ENCODE measurements at places on chromosomes 2 and 18. TPM values are rescaled to one million over a fixed set of nuclear protein-coding genes. Genes with fewer than 3 reads are reported as not detected.
A peak's percentile ranks its signal among the peaks of the same experiment; 100 is the strongest.

The UGT1A10 gene
- not detected for total RNA-seq

The TSGA10 gene
- 1.1 TPM for total RNA-seq

The CCDC74A gene
- 20.7 TPM for total RNA-seq

The FOXI3 gene
- total RNA-seq = 1.7 TPM

The DSG1 gene
- not detected for total RNA-seq

The DSG2 gene
- total RNA-seq = 66.0 TPM

DNA sequence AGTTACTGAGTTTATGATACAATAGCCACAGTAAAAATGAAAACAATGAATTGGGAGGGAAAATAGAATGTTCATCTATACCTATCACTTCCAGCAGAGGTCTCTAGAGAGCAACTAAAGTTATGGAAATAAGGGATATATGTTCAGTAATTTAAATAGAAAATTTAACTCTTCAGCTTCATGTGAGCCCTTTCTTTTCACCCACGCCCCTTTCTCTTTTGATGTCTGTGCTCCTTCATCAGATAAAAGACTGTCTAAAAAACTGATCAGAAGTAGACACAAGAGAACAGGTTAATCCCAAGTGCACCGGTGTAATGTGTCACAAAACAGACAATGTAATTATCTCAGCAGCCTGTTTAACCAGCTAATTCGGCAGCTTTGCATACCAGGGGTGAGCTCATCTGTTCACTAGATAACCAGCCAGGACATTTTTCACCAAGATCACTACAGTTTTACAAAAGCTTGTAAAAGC lies 238.5 kb upstream of the ERBB4 start:
- peak; percentile 7 for DNase-seq

GRCh38 chr2:197599285-197599965 lies 76.0 kb downstream of the RFTN2 start:
- peak; percentile 77 for DNase-seq

- DNase-seq = no peak
Observed at GRCh38 chr2:108169982-108170625, 69.7 kb upstream of the SULT1C3 start.

DNA sequence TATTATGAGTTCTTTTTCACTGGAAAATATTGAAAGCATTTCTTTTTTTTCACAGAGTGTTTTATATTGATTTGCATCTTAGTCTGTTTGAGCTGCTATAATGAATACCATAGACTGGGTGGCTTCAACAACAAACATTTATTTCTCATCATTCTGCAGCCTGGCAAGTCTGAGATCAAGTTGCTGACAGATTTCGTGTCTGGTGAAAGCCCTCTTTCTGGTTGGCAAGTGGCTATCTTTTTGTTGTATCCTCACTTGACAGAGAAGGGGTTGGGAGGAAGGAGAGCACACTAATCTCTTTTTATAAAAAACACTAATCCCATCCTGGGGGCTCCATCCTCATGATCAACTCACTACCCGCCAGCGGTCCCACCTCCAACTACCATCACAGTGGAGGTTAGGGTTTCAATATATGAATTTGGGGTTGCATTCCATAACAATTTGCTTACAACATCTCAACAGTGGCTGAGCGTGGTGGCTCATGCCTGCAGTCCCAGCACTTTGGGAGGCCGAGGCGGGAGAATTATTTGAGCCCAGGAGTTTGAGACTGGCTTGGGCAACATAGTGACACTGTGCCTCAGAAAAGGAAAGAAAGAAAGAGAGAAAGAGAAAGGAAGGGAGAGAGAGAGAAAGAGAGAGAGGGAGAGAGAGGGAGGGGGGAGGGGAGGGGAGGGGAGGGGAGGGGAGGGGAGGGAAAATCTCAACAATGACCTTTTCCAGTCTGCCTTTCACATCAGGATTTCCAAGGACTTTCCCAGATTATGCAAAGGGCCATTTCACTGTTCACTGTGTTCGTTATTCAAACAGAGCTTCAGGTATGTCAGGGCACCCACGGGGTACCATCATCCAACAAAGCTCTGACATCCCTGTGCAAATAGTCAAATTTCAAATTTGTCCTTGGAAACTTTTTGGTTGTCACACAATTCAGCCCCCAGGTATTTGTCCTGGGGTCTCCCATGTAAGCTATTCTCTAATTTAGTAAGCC lies 111.1 kb downstream of the AP1S3 start:
- peak; percentile 15 for DNase-seq

DNA sequence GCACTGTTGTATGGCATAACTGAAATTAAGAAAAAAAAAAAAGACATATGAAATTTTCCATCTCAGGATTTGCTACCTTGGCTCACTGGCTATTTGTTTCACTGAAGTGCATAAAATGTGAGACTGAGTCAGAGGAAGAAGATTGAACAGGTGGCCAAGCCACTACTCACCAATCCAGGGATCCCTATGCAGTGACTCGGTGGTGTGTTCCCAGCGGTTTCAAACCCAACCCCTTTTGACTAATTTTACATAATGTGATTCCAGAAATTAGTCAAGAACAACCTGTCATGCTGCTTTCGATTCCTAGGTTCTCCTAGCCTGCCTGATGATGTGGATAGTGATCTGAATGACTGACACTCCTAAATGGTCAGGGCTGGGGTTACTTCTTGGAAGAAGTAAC lies 77.3 kb downstream of the KLHL14 start:
- no peak for DNase-seq

DNA sequence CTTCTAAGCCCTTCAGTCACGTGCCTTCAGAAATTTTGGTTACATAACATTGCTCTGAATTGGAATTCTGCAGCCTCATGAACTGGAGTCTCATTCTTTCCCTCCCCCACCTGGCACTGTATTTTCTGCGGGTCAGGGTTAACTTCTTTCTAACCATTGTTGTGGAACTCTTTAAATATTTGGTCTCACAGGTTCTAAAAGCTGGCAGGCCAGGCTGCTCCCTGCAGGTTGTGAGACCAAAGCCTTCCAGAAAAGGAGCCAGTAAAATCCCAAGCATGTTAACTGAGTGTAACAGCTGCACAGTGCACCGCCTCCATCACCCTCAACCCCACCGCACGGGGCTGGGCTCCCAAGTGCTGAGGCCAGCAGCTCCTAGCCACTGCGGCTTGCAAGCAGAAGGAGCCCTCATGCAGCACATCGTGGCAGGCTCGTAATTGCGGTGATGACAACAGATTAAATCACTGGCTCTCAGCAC lies 174.1 kb upstream of the ALPP start:
- no peak for DNase-seq

- DNase-seq = no peak
Observed at GRCh38 chr2:10220045-10220901, 82.4 kb upstream of the HPCAL1 start.

- no peak for DNase-seq
Observed at GRCh38 chr18:24584813-24585212, 124.4 kb downstream of the HRH4 start.

GRCh38 chr2:39640107-39640506 lies 25.6 kb upstream of the TMEM178A start:
- DNase-seq = no peak

DNA sequence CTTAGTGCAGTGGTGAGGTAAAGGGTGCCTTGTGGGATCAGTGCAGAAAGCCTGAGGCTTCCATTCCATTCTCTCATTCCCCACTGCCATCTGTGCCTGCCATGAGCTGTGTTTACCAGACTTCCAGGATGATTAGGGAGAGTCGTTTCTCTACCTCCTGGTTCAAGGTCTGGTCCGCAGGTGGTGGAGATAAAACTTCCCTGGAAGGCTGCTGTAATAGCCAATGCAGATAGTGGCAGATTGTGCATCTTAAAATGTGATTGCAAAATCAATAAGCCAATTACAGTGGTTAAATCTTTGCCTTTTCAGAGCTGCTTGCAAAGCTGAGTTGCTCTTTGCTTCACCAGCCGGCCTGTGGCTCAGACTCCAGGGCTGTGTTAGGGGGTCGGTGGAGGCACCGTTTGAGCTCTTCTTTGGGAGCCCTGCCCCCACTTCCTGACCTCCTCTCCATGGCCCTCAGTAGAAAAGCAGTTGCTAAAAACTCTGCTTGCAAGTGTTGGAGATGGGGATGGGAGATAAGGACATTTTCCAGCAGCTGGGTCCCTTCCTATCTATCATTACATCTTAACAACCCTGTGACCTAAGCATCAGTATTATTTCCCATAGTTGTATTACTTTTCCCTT lies 95.2 kb upstream of the HS6ST1 start:
- DNase-seq = no peak
